CD4-positive, CD25-positive, alpha-beta regulatory T cell (primary cell): ENCODE measurements at places on chromosomes 5 and 9. TPM values are rescaled to one million over a fixed set of nuclear protein-coding genes. Genes with fewer than 3 reads are reported as not detected.

EDIL3 gene
- not detected for total RNA-seq

PHYHD1 gene
- total RNA-seq: 0.52 TPM

ROR2 gene
- total RNA-seq: 0.12 TPM

ZNF366 gene
- not detected for total RNA-seq

S100Z gene
- total RNA-seq: 1.7 TPM
